ENCODE measurements at places on chromosomes 1 and 21.

DNA sequence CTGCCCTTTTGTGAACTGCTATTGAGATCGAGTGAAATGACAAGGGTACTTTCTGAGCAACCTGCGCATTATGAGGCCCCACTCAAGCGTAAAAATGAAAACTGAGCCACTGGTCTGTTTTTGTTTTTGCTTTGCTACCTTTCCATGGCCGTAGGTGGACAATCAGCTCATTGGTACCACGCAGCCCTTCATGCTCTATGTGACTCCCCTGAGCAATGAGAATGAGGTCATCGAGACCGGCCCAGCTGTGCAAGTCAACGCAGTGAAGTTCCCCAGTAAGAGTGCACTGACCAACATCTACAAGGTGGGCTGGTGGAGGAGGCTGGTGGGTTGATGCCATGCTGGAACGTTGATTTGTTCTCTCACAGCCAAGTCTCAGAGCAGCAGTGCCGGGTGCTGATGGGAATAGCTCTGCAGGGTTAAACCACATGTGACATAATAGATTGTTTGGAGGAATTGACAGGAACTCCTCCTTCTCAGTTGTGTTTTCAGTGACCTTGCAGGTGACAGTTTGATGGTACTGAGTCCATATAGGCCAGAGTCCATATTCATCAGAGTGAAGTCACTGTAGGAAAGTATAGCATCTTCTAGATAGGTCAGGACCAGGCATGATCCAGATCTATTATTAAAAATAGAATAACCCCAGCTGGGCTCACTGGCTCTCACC, 170.3 kb downstream of the VPS13D start:
- no peak for DNase-seq

DNA sequence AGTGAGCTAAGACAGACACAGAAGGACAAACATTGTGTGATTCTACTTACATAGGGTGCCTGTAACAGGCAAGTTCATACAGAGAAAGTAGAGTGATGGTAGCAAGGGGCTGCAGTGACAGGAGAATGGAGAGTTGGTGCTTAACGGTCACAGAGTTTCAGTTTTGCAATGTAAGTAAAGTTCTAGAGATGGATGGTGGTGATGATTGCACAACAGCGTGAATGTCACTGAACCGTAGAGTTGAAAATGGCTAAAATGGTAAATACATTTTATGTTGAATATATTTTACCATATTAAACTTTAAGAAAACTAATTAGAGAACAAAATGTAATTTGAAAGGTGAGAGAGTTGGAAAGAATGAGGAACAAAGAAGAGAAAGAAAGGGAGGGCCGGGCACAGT, 8.7 kb downstream of the CFAP107 start:
- no peak for DNase-seq

DNA sequence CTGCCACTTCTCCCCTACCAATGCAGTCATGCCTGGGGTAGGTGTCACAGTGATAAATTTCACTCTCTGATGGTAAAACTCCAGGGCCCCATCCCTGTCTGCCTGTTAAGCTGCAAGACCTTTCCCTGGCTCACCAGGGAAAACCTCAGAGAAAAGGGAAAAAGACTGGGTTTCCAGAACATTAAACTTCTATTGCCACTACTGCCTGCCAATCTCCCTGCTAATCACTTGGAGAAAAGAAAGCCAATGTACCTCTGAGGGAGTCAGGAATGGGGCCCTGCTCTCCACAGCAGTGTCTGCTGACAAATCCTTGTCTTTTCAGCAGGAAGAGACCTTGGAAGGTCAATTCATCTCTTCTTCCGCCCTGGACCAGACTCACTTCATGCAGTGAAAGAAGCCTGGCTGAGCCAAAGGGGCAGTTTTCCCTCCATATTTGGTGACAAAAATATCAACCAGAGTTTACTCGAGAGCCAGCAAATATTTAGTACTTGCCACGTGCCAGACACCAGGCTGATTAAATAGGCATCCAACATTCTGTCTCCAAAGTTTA, 49.1 kb upstream of the CTTNBP2NL start:
- DNase-seq = no peak

DNA sequence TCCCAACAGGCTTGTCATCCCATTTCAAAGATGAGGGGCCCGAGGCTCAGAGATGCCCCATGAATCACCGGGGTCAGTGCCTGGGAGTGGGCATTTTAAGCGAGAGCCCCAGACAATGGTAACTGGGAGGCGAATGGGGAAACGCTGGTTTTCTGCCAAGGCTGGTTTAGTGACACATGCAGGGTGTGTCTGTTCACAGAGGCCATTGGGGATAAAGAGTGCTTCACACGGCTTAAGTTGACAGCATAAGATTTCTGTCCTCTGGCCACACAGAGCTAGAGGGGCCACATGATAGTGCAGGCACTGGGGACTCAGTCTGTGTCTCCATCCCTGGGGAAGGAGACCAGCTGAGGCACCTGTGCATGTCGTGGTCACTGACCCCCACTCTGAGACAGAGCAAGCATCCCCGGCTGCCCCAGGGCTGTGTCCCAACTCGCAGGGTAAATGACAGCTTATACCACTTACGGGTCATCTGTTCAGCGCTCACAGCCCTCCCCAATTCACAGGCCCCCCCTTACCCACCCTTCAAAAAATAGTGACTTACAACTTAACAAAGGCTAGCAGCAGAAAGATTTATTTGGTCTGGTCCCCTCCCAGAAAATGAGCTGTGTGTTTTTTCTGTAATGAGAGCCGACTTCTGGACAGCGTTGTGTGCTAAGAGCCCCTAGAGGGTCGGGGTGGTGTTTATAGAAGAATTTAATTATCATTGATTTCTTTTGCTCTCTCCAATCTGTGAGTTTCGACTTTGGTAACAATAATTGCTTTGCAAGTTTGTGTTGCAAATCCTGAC, 34.9 kb upstream of the ARHGEF16 start:
- DNase-seq = no peak

All from sigmoid colon (tissue), 7 donors.